ENCODE measurements at places on chromosomes 16 and 17. TPM values are rescaled to one million over a fixed set of nuclear protein-coding genes. Genes with fewer than 3 reads are reported as not detected.

The TBC1D3I gene
- polyA plus RNA-seq: 0.32 TPM

The HSD3B7 gene
- polyA plus RNA-seq: 20.8 TPM

The ARHGAP44 gene
- 4.2 TPM for polyA plus RNA-seq

The SOCS1 gene
- 18.6 TPM for polyA plus RNA-seq

The CDRT15 gene
- not detected for polyA plus RNA-seq

The CA5A gene
- 0.91 TPM for polyA plus RNA-seq

The TMEM238L gene
- 1.0 TPM for polyA plus RNA-seq

The UMOD gene
- not detected for polyA plus RNA-seq

The HBA2 gene
- not detected for polyA plus RNA-seq

The KRTAP3-1 gene
- 2.7 TPM for polyA plus RNA-seq

The CCDC92B gene
- polyA plus RNA-seq: 0.10 TPM

The CDH16 gene
- polyA plus RNA-seq: 2.2 TPM

The RND2 gene
- 2.6 TPM for polyA plus RNA-seq

The NPTX1 gene
- polyA plus RNA-seq: 2.1 TPM

The IGF2BP1 gene
- polyA plus RNA-seq: 40.7 TPM

The SPATA22 gene
- polyA plus RNA-seq: not detected

The CD79B gene
- 1.2 TPM for polyA plus RNA-seq

The PITPNM3 gene
- 2.0 TPM for polyA plus RNA-seq

The G6PC1 gene
- 8.2 TPM for polyA plus RNA-seq

The HOXB4 gene
- polyA plus RNA-seq: 1.8 TPM

The PDILT gene
- not detected for polyA plus RNA-seq

The SYT17 gene
- polyA plus RNA-seq: 7.3 TPM

The ABCC12 gene
- polyA plus RNA-seq: not detected

The TAT gene
- 2.7 TPM for polyA plus RNA-seq

The ODAD4 gene
- polyA plus RNA-seq: 0.76 TPM

The TMEM114 gene
- polyA plus RNA-seq: not detected

The NPIPA7 gene
- polyA plus RNA-seq: 8.6 TPM

The SCNN1B gene
- 2.7 TPM for polyA plus RNA-seq

The C16orf86 gene
- polyA plus RNA-seq: 3.4 TPM

The ATP6V0C gene
- polyA plus RNA-seq: 375 TPM

The SERPINF2 gene
- 127 TPM for polyA plus RNA-seq

The PRSS27 gene
- polyA plus RNA-seq: 4.8 TPM

The PRSS53 gene
- 0.66 TPM for polyA plus RNA-seq

The FCSK gene
- polyA plus RNA-seq: 12.1 TPM

The HSF5 gene
- polyA plus RNA-seq: not detected

The TBC1D26 gene
- polyA plus RNA-seq: 0.57 TPM

The MARCHF10 gene
- not detected for polyA plus RNA-seq

The KRT24 gene
- 5.8 TPM for polyA plus RNA-seq

The RNF135 gene
- polyA plus RNA-seq: 10.1 TPM

The C16orf54 gene
- polyA plus RNA-seq: 0.52 TPM

The TSC2 gene
- polyA plus RNA-seq: 78.7 TPM

The MPP3 gene
- polyA plus RNA-seq: 10.9 TPM

The CMTM4 gene
- 19.2 TPM for polyA plus RNA-seq

The KIF2B gene
- polyA plus RNA-seq: not detected

The MMP2 gene
- 196 TPM for polyA plus RNA-seq

The KCNG4 gene
- polyA plus RNA-seq: not detected

The CD300H gene
- 0.28 TPM for polyA plus RNA-seq

The NPIPA3 gene
- polyA plus RNA-seq: not detected

The NGFR gene
- polyA plus RNA-seq: 5.6 TPM

The PDP2 gene
- 3.5 TPM for polyA plus RNA-seq

The PLXDC1 gene
- 4.1 TPM for polyA plus RNA-seq

The KRTAP1-5 gene
- polyA plus RNA-seq: 0.44 TPM

The LITAFD gene
- polyA plus RNA-seq: not detected

The MMP28 gene
- polyA plus RNA-seq: 10.8 TPM
